ENCODE measurements at places on chromosomes 13 and 19.

GRCh38 chr13:66546534-66547379 lies 683.4 kb downstream of the PCDH9 start:
- DNase-seq = peak; percentile 7

DNA sequence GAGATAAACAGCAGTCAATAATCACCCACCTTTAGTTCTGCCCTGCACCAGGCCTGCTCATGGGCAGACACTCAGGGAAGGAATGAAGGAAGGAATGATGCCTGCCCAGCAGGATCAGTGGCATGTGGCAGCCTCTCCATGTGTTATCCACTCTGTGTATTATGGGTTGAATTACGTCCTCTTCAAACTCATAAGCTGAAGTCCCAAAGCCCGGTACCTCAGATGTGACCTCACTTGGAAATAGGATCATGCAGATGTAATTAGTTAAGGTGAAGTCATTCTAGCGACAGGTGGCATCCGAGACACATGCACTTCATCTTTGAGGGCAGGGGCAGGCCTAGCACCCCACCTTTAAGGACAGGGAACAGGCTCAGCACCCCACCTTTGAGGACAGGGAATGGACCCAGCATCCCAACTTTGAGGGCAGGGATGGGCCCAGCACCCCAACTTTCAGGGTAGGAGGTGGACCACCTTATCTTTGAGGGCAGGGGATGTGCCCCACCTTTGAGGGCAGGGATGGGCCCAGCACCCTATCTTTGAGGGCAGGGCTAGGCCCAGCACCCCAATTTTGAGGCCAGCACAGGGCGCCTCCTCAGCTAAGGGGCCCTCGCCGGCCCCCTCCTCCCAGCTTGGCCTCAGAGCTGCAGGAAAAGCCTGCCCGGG lies 127.6 kb downstream of the URI1 start:
- no peak for DNase-seq

DNA sequence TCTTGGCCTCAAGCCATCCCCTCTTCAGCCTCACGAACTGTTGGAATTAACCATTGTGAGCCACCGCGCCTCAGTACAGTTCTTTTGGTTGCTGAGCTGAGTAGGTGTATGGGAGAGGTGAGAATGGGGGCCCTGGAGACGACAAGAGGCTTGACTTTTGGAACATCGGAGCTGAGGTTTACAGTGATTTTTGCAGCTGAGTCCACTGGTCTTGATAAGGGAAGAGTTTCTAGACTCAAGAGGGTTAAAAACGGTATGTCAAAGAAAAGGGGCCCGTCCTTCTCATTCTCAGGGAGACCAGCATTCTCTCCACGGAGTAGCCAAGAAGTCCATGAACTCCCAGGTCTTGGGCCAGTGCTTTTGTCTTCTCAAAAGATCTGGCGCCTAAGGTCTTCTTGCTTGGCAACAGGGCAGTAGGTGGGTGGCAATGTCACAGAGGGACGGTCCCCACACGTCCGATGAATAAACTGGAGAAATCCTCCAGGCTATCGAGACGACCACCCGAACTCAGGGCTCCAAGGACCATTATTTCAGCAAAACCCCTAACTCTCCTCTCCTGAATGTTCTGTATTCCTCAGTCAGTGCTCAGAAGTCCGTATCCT lies 6.4 kb upstream of the QTRT1 start:
- DNase-seq = no peak

GRCh38 chr13:30456290-30456689 lies 9.4 kb downstream of the HMGB1 start:
- DNase-seq = no peak

DNA sequence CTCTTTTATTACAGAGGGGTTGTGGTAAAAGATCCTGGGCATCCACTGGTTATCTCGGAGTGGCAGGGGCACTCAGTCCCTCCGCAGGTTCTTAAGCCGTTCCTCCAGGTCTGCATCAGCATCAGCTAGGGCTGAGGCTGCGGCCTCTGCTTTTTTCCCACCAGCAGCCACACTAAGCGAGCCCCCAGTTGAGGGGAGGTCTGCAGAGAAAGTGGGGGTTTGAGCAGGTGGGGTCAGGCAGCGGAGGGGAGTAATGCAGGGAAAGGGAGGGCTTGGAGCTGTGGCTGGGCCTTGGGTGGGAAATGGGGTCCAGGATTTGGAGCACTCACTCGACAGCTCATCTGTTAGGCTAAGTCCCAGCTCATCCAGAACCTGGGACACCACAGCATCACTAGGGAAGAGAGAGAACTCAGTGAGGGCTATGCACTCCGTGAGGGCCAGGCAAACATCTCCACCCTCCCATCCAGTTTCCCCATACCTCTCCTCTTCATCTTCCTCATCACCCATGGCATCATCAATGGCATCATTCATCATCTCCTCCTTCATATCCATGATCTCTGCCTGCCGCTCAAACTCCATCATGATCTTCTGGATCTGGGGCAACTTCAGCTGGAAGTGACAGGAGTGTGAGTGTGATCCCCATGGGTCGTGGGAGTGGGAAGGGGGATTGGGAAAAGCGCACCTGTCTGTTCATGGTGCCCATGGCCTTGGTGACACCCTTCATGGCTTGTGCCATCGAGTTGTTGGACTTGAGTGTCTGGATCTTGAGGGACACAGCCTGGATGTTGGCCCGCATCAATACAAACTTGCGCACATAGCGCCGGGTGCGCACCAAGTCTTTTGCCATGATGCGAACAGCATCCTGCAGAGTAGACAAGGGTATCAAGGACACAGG lies 3.1 kb downstream of the CHMP2A start:
- DNase-seq = no peak

DNA sequence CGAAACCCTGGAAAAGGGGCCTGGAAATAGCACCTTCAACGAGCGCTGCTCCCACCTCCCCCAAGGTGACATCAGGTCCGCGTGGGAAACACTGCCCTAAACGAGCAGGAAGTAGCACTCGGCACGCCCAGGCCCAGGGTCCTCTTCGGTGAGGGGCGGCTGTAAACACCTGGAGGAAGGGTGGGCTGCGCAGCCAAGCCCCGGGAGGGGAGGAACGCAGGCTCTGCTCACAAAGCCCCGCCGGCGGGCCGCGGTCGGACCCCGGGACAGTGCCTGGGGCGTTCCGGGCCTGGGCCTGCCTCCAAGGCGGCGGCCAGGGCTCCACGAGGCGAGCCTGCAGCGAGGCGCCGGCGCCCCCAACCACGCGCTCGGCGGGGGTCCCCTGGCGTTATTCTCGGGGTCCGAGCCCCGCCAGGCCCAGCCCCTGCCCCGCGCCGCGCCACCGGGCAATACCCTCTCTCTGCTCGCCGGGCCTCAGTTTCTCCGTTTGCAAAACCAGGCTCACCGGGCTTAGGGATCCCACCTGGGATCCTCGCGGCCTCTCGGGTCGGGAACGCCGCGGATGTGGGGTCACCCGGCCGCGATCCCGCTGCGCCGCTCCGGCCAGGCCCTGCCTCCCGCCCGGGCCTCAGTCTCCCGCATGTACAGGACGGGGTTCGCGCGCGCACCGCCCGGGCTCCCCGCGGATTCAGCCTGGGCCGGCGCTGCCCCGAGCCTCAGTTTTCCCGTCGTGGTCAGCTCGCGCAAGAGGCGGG lies 630 bp downstream of the RNF126 start:
- DNase-seq = peak; percentile 62

Data from muscle of back (tissue), 13 donors.